Heart right ventricle (tissue), 16 donors: ENCODE measurements at places on chromosomes 6 and 20. TPM values are rescaled to one million over a fixed set of nuclear protein-coding genes. Genes with fewer than 3 reads are reported as not detected.

The CTAGE9 gene
- not detected for total RNA-seq

The TRIM15 gene
- total RNA-seq, result not detected

DNA sequence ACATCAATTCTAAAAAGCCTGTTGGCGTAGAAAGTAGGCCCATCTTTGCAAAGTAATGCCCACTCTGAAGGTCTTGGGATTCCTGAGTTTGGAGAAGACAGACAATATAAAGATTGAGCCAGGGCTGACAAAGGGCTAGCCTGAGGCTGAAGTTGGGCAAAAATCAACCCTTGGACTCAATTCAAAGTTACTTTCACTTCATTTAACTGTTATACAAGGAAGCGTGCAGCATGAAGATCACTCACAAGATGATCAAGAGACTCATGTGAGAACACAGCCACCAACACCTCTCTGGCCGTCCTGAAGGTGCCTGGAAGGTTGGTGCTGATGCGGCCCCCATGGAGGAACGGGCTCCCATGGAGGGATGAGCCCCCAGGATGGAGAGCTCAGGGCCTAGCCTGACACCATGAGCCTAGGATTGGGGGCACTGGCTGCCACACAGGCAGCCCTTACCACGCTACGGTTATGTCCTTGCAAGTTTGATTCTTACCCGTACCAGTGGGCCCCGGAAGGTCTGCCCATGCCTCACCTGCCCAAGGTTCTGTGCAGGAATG, 26.6 kb downstream of the FOXC1 start:
- no peak for DNase-seq

DNA sequence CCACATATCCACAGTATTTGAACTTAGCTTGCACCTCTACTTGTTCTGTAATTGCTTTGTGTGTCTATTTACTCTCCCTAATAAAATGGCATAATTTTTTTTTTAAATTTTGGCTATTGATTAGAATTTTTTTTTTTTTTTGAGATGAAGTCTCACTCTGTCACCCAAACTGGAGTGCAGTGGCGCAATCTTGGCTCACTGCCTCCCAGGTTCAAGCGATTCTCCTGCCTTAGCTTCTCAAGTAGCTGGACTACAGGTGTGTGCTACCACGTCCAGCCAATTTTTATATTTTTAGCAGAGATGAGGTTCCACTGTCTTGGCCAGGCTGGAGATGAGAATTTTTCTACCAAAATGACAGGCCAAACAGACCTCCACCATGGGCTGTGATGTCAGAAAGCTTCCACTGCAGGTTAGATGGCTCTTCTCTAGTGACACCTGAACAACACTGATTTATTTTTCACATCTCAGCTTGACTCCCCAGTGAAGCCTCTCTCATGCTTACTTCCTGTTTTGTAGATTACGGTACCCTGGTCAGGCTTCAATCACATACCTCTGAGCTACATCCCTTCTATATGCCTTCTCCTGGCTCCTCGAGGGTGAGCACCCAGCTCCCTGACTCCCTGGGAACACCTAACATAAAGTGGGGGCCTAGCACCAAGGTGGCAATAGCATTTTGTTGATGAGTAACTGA, 112.8 kb downstream of the ARHGAP18 start:
- DNase-seq, result no peak

DNA sequence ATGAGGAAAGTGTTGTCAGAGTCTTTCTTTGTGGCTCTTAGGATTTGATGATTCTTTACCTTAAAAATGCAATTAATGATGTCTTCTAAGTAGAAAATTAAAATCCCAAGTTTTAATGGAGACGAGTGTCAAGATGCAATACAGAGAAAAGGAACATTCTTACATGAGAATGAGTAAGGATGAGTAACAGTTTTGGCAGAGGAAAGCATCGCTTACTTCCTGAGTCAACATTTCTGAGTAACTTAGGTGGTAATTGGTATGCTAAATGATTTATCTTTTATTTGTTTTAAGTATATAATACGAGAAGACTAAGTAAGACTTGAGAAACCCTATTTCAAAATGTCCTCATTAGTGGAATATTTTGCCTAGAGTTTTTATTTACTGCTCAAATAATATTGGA, 101.3 kb downstream of the RTN4IP1 start:
- no peak for DNase-seq

DNA sequence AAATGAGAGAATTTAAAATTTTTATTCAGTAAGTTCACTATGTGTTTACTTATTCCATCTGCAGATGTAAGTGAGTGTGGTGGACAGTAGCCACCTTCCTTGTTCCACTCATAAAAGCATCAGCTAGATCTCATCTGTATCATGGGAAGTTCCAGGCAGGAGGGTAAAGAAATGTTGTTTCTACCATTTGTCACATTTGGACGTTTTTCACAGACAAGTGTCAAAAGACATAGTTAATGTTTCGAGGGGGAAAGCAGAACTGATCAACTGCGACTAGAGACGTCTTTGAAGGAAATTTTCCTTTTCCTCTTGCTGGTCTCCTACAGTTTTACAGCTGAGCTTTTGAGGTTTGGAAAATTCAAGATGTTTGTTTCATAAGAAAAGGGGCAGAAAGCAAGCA, 55.9 kb upstream of the ISM1 start:
- DNase-seq, result no peak

DNA sequence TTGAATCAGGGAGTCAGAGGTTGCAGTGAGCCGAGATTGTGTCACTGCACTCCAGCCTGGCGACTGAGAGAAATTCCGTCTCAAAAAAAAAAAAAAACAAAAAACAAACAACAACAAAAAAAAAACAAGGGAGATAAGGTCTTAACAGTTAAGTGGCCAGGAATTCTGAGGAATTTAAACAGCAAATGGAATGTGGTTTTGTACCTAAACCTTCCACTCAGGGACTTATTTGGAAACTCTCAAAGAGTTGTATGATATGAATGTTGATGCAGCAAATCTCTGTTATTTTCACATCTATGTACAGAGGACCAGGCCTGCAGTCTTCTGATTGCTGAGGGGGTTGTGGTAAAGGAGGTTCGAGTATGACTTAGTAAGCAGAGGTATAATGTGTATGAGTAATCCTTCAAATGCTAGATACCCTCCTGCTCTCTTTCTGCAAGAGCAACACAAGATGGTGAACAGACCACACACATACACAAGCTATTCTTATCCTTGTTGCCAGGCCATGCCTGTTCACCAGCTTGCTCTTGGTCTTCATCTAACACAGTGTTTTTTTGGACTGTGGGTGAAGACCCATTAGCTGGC, 174.9 kb upstream of the SCGN start:
- no peak for DNase-seq

DNA sequence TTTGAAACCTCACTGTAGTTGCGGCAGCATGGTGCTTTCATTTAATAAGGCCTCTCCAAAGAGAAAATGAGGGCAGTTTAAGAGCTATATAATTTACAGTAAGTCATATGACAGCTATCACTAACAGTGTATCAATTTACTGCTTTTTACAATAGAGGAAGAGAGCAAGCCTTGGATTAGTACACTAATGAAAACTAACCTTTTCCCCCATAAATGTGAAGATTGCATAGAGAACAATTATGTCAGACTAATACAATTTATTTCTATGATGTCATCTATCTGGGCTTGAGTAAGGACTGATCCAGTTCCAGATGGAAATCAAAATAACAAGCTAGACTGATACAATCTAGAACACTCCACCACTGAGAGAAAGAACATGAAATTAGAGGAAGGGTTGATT, 78.1 kb upstream of the FAM83B start:
- no peak for DNase-seq

- DNase-seq, result no peak
Observed at GRCh38 chr6:145406783-145407182, 328.5 kb downstream of the EPM2A start.

DNA sequence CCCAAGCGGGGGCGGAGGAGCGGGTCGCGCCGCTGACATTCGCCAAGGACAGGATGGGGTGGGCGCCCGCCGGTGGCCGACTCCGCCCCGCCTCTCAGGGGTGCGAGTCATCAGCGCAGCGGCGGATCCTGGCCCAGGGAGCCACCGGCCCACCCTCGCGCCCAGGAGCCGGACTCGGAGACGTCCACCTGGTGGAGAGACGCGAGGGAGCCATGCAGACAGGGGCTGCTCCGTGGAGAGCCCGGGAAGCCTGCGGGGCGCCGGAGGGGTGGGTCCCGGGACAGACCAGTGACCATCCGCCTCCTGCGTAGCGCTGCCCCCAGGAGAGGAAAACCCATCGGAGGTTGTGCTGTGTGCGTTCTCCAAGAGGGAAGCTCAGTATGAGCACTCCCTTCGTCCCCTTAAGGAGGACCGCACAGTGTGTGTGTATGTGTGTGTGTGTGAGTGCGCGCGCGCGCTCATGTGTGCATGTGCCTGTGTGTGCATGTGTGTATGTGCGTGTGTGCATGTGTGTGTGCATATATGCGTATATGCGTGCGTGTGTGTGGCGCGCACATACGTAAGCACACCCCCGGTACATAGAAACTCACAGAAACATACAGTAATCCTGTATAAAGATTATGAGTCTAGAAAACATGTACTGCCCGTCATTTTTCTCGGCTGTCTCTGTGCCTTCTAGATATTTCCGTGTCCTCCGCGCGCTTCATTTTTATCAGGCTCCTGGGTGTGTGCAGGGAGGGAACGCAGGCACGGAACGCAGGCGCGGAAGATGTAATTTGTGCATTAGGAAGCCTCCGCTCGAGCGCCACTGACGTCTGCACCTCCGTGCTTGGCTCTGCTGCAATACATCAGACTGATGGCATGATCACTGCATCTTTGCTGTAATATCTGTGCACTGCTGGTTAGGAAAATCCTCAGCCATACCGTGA, 158.9 kb downstream of the TBXT start:
- peak; percentile 30 for DNase-seq

DNA sequence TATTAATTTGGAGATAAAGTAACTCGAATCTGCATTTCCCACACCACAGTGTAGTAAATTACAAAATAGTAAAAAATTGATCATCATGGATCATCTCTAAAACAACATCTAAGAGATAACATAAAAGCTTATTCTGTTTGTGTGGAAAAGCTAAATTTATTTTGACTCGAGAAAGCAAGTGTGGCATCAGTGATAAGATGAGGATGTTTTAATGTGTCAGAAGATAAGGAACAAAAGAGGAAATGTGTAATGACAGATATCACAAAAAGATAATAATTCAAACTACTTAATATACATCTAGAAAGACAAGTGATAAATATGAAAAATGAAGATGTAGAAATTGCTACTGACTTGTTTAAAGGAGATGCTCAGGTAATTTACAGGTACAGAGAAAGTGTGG, 74.1 kb downstream of the DNAH8 start:
- DNase-seq, result no peak

GRCh38 chr6:135087403-135087802, 32.8 kb upstream of the HBS1L start:
- no peak for DNase-seq

The SLX4IP gene
- total RNA-seq, result 2.3 TPM

The ZNF322 gene
- 12.4 TPM for total RNA-seq

The SAMHD1 gene
- 15.7 TPM for total RNA-seq

DNA sequence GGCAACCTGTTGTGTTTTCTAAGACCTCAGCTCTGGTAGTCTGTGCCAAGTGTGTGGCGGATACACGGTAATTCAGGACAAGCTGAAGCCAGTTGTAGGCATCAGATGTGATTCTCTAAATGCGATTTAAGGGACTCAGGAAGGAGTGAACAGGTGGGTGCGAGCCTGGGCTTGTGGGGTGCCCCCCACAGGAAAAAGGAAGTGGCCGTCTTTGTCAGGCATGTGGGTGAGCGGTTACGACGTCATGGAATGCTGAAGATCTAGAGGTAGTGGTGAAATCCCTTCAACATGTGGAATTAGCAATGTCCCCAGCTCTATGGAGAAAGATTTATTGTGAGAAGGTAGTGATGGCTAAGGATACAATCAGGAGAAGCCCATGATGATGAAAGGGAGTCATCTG, 95.1 kb upstream of the EXOC2 start:
- DNase-seq, result no peak

The PHACTR1 gene
- total RNA-seq, result 150 TPM

GRCh38 chr6:33809594-33809993, 5.8 kb upstream of the MLN start:
- no peak for DNase-seq

The MMUT gene
- 45.8 TPM for total RNA-seq

DNA sequence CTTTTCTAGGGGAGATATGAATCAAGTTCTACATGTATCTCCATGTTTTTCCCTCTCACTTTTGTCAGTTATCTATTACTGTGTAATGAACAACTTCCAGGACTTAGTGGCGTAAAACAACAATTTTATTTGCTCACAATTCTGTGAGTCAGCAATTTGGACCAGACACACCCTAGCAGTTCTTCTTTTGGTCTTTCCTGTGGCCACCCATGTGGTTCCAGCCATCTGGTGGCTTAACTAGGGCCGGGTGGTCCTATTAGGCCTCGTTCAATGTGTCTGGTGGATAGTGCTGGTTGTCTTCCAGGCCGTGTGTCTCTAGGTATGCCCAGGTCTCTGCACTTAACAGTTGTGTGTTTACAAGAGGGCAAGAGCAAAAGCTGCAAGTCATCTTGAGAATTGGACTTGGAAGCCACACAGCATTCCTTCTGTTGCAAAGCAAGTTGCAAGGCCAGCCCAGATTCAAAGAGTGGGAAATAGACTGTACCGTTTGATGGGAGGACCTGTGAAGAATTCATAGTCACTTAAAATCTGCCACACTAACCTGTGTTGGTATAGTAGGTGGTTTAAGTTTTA, 20.8 kb upstream of the SLC35D3 start:
- DNase-seq, result no peak

DNA sequence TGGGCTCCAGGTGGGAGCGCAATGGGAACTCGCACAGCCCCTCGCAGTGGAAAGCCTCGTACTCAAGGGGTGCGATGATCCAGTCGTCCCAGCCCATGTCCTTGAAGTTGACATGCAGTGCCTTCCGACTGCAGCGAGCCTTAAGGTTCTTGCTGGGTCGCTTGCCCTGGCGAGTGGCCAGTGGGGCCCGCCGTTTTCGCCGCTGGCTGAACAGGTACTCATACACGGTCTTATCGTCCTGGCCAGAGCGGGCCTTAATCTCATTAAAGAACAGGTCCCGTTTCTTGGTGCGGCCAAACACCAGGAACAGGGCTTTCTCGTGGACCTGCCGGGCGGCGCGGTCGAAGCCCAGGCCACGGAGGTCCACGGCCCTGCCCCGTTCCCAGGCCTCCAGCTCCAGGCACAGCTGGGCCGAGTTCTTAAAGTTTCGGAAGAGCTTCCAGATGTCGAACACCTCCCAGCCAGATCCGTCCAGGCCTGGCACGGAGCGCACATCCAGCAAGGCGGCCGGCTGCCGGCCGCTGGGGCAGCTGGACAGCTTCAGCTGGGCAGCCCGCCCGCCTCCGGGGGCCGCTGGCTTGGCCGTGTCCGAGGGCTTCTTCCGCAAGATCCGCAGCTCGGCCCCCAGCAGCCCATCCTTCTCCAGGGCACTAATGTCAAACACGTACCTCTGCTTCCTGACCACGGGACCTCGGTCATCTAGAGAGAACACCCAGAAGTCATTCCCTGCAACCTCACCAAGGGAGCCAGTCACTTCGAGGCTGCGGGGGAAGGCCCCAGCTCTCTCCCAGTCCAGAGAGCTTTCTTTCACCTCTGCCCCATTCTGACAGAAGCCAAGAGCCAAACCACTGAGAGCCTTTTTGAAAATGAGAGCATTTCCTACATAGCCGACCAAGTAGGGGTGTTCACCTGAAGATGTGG, 3.7 kb downstream of the GDF5 start:
- peak; percentile 46 for DNase-seq
